ENCODE measurements at places on chromosomes 3 and 15.

DNA sequence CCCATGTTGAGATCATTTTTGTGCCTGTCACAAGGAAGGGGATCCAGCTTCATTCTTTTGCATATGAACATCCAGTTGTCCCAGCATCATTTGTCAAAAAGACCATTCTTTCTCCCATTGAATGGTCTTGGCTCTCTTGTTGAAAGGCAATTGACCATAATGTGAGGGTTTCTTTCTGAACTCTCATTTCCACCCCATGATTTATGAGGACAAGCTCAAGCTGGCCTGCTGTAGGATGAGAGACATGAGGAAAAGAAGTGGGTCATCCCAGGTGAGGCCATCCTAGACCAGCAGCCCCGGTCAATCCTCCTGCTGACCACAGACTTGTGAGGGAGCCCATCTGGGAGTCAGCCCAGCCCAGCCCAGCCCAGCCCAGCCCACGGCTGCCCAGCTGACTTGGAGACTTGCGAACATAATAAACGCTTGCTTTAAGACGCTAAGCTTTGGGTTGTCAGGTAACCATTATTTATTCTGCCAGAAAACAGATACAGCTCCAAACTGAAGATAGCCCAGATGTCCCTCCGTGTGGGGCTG lies 69.0 kb downstream of the LINGO1 start:
- no peak for DNase-seq

DNA sequence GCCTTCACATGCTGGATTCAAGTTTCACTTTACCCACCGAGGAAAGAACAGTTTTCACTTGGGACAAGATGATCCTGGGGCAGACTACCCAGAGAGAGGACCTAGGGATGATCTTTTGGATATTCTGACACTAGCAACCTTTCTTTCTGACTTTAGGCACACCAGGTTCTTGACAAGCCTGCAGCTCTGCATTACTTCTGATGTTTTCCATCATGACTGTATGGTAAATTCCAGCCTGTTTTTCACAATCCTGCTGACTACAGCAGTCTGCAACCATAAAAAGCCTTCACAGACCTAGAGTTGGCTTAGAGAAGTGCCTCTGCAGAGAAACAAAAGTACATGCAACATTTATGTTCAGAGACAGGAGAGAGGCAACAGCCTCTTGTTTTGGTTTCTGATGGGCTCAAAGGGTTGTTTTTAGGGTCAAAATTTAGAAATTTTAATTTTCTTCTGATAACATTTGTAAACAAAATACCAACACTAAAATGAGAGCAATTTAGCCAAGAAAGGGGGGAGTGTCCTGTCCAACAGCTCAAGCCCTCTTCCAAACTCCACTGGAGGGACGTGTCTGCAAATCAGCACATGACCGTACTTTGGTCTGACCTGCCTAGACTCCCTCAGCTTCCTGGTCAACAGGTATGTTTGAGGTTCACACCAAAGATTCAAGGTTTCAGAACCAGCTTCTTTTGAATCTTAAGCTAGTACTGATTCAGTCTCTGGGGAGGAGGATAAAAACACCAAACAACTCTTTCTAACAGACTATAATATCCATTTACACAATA lies 799 bp downstream of the ABI3BP start:
- DNase-seq = peak; percentile 49

- no peak for DNase-seq
Observed at GRCh38 chr3:65148687-65149086, 460.9 kb upstream of the ADAMTS9 start.

DNA sequence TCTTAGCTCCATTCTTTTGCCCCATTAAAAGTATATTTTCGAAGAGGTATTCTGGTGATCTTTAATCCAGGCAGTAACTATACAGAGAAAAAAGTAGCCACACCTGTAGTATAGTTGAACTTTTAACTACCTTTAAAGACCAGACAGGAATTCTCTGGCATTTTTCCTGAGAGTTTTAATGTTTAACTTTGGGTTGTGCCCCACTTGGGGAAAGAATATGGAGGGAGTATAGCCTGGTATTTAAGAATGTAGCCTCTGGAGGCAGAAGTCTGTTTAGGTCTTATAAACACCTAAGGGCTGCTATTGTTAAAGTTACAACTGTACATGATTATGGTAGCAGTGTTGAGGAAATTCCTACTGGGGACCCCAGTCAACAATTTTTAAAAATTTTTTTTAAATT lies 19.3 kb downstream of the C3orf85 start:
- DNase-seq = peak; percentile 23

GRCh38 chr3:184059424-184059823 lies 6.6 kb downstream of the HTR3C start:
- no peak for DNase-seq

- DNase-seq = no peak
Observed at GRCh38 chr15:99446565-99447496, 119.0 kb upstream of the MEF2A start.

- DNase-seq = no peak
Observed at GRCh38 chr3:160157321-160157720, 67.9 kb upstream of the C3orf80 start.

- no peak for DNase-seq
Observed at GRCh38 chr3:151563305-151563704, 102.4 kb upstream of the IGSF10 start.

GRCh38 chr15:85593809-85594445 lies 200.8 kb downstream of the KLHL25 start:
- DNase-seq = no peak

DNA sequence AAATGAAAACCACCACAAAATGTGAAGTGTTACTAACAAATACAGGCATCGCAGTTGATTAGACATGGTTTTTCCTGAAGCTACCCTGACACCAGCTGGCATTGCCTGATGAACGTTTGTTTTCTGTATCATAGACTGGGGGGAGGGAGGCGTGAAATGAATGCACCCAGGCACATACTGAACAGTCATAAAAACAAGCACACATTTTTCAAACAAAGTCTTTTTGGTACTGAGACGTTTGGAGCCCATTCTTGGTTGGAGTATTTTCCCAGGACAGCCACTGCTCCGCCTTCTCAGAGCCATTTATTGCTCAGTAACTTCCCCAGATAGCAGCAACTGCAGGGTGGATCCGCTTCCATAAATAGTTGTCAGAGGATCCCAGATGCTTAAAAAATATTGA lies 52.4 kb downstream of the KLF13 start:
- DNase-seq = no peak

DNA sequence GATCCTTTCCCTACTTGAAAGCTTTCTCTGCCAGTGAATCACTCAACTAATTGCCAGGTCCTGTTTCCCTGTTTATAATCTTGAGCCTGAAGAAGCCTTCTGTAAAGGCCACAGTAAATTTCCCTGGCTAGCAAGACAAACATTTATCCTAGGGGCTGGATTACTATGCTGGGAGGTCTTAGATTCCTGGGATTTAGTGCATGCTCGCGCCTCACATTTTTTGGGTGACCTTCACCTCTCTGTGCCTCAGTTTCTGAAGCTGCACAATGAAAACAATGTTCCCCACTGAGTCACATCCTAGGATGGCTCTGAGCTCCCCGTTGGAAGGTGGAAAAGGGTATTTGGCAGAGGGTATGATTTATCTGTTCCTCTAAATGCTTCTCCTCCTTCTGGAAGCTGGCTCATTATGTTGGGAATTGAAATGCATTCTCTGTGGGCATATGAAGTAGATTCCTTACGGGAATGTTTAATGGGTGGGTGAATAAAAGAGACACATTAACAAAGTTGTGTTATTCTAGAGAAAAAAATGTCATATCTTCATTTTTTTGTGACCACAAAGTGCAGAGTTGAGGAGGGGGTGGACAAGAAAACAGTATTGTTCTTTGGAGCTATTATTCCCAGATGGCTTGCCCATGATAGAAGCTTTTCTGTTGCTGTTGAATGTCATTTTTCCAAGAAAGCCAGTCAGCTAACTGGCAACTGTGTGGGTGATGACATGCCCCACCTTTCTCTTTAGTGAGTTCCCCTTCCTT lies 32.4 kb downstream of the LSM3 start:
- peak; percentile 79 for DNase-seq

GRCh38 chr3:4738737-4739274 lies 240.4 kb upstream of the BHLHE40 start:
- no peak for DNase-seq

DNA sequence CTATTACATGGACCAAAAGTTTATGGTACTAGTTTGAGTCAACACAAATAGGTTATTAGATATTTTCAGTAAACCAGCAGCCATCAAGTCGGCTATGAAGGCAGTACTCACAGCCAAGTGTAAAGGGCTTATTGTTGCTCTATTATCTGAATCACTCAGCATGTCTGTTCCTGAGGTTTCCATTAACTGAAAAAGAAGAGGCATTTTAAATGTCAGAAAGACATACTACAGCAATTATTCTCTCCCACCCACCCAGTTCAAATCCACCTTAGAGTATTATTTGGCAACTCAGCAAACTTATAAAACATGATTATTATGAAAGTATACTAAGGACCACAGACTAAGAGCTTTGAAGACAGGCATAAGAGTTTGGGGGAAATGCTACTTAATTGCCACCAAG lies 93.1 kb downstream of the BTD start:
- no peak for DNase-seq

DNA sequence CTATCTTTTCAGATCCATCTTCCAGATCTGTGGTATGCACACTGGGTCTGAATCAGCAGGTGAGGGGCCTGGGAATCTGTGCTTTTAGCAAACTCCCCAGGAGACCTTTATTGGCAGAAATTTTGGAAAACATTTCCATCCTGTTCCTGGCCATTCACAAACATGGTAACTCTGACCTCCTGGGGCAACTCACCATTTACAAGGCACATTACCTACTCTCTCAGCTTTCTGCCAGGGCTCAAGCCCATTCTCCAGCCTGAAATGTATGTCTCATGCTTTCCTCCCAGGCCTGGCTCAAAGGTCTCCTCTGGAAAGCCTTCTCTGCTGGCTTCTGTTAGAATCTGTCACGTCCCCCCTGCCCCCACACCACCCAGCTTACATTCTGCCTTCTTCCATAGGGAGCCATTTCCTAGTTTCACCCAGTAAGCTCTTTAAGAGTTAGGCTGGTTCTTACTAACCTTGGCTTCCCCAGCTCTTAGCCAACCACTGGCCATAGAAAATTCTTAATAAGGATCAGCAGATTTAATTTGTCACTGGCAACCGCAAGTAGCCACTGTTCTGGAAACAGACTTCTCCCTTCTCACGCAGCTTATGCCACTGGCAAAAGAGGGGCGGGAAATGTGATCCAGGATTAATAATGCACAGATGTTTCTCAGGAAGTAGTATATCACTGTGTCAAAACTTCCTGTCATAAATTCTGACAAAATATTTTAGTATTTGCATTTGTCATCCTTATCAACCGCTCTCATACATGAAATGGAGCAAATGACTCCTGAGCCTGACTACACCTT lies 55.0 kb downstream of the RORA start:
- no peak for DNase-seq

DNA sequence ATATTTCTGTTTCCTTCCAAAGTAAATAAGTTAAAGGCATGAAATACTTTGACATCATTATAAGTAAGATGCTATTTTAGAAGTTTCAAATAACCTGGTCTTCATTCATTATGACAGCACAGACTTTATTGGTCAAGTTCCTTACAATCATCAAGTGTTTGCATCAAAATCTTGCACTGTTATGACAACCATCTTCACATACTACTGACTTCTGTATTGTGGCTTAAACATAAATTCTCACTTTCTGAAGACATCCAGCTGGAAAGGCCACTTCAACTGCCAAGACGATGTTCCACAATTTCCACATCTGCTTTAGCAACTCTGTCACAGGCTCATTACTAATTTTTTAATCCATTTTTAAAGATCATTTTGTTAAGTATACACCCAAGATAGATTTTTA lies 408.0 kb downstream of the MECOM start:
- DNase-seq = no peak

DNA sequence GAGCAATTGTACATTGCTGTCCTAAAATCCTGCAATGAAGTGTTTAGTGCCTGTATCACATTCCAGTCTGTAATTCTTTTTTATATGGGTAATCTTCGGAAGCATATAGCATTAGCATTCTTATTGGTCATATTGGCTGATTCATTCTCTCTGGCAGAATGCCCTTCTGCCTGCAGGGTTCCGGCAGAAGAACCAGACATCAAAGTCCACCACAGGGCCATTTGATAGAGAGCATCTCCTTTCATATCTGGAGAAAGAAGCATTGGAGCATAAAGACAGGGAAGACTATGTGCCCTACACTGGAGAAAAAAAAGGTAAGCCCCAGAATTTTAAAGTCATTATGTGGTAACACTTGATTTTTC lies 39.6 kb downstream of the TMOD3 start:
- peak; percentile 72 for DNase-seq

GRCh38 chr3:13112521-13113345 lies 39.5 kb upstream of the IQSEC1 start:
- no peak for DNase-seq

GRCh38 chr3:46085421-46086082 lies 58.3 kb upstream of the XCR1 start:
- DNase-seq = no peak

- DNase-seq = no peak
Observed at GRCh38 chr3:189502676-189503257, 128.4 kb upstream of the TP63 start.

DNA sequence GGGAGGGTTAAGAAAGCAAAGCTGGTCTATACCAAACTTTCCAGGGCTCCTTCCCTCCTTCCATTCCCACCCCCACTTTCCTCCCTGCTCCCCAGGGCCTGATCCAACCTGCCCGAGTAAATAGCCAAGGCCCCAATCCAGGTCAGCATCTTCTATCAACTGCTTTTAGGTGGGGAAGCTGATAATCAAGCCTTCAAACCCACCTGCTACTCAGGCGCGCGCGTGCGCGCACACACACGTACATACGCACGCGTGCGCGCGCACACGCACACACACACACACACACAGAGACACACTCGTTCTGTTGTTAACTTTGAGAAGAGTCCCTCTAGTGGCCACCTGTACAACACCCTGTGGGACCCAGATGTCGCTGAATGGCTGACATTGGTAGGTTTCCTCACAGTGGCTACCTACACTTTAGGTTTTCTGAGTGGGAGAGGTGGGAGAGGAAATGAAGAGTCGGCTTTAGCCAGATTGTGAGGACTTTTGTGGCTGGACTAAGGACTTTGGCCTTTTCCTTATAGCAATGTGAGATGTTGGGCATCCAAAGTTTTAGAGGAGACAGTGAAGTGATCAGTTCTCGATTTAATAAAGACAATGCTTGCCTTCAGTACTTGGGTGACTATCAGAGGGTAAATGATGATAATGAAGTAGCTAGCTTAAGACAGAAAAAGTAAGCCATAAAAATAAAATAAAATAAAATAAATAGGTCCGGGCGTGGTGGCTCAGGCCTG lies 179.9 kb upstream of the C2CD4B start:
- DNase-seq = peak; percentile 42
